ENCODE measurements at places on chromosomes 12 and 14.

DNA sequence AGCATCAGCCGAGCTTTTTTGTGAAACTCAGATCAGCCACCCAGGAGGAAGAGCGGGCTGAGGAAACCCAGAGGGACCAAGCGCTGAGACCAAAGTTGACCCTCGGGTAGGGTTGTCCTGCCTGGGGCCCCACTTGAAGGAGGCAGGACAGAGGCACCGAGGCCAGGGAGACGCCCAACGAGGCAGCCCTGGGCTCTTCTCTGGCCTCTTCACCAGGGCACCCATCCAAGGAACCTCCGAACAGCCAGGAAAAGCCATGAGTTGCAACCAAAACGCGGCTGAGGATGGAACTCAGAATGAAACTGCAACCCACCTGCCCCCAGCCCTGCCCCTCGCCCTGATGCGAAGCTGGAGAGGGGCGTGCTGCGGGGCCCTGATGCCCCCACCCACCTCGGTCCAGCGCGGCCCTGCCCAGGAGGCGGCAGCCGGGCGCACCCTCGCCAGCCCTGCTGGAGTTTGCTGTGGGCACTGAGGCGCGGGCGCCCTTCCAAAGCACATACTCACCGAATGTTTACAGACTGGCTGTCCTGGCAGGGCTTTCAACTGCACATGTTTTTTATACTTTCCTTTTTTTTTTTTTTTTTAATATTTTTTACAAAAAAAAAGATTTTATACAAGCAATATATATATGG is 41.9 kb downstream of the JDP2 start:
- DNase-seq = no peak

GRCh38 chr14:45068396-45068795 is 15.5 kb upstream of the PRPF39 start:
- no peak for DNase-seq

DNA sequence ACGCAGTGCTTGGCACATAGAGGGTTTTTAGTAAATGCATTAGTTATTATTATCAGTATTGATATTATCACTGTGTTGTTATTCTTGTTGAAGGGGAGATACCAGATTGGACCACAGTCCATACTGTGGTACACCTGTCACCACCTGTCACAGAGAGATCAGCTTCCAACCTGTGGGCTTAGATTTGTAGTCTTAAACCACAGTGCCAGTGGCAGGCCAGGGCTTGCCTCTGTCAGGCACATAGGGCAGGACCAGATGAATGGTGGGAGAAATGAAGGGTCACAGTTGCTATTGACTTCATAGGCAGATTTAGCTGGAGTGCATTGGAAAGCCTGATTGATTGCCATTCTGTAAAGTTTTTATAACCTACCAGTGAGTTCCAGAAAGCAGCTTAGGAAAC is 35.1 kb downstream of the ARL1 start:
- DNase-seq = no peak

DNA sequence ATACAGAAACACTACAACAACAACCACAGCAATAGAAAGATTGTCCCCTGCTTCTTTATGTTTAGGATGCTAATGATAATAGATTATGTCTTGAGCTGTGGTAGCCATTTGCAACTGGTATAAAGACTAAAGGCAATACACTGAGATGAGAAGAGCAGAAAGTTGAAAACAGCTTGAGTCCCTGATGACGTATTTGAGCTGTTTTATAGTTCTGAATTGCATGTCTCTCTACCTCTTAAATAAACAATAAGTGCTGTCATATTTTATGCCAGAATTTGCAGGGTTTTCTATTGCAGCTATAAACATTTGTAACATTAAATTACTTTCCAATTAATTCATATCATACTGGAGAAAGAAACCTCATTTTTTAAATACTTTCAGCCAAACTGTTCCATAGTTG is 1242.0 kb downstream of the LRFN5 start:
- no peak for DNase-seq

DNA sequence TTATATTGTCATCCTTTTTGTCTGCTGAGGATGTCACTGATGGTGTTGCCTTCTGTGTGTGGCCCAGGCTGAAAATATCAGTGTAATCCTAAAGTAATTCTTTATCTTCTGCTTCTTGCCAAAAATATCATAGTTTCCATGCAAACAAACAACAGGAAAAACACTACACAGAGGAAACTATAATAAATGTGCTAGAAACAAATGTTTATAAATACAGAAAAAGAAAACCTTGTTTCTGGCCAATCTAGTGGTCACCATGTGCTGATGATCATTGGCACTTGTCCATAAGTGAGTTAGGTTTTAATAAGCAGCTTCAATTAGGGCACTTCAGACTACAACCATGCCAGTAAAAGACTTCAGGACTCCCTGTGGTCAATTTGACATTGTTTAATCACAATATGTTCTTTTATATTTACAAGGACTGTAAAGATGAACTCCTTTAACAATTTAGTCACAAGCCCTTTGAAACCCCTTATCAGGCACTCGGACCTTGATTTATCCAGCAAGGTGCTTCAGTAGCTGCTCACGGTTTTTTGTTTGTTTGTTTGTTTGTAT is 124.8 kb downstream of the TMTC3 start:
- peak; percentile 28 for DNase-seq

GRCh38 chr14:61126603-61127498 is 145.8 kb downstream of the SLC38A6 start:
- no peak for DNase-seq

GRCh38 chr14:106844608-106845285 is 1318.4 kb downstream of the TMEM121 start:
- no peak for DNase-seq

DNA sequence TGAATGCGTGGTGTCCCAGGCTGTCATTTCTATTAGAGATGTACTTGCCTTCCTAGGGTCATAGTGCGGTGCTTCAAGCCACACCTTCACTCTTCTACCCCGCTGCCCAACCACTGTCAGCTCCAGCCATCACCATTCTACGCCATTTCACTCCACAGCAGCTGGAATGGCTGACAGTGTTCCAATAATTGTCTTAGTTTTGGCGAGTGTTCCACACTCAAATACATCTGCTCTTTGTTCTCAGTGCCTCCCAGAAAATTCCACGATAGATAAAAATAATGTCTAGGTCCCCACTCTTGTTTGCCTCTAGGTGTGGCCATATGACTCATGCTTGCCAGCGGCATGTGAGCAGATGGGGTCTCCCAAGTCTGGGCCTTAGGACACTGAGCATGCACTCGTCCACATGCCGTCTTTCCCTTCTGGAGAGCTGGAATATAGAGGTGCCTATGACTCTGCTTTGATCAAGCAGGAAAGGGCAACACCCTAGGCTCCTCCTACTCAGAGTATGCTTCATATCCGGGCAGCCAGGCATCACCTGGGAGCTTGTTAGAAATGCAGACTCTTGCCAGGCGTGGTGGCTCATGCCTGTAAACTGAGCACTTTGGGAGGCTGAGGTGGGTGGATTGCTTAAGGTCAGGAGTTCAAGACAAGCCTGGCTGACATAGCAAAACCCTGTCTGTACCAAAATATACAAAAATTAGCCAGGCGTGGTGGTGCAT is 163.0 kb downstream of the BRMS1L start:
- no peak for DNase-seq

- no peak for DNase-seq
These were observed 29.6 kb downstream of the HSD17B6 start for GRCh38 chr12:56792678-56793077.

All from astrocyte of the cerebellum (primary cell).